ENCODE measurements at places on chromosomes 7 and 10. TPM values are rescaled to one million over a fixed set of nuclear protein-coding genes. Genes with fewer than 3 reads are reported as not detected.

GRCh38 chr10:30980951-30981616, 50.6 kb downstream of the ZNF438 start:
- DNase-seq = no peak

- no peak for DNase-seq
Observed at GRCh38 chr10:49488056-49488717, 50.7 kb downstream of the ERCC6 start.

DNA sequence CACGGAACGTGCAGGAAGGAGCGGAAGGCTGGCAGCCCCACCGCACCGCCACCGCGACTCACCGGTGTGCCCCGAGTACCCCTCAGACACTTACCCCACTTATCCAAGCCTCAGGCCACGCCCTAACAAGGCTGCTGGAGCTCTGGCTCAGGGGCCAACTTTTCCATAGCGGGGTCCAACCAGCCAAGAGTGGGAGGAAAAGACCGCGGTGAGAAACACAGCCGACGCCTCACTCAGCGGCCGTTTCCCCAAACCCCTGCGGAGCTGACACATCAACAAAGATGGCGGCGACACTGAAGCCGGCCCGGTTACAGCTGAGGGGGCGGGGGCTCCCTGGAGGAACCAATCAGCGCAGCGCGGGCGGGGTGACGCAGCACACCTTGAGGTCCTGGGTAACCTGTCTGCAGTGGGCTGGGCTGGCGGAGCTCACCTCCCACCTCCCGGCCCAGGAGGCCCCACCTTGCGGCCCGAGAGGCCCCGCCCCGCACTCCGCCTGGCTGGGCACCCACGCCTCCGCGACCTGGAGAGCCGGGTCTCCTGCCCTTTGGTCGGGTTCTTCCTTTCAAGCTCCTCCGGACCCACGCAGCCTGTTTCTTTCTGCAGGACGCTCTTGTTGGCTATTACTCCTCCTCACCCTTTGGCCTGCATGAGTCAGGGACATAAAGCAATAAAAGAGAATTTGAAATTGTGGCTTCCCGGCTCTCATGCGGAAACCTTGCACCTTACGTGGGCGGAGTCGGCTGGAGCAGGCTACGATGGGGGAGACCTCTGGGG, at the start of gene CCDC186:
CCDC186 (minus strand) TSS at position 283 of the 774 bp plus-strand sequence. CDS start 10,935 bp downstream, outside the sequence.
- DNase-seq = peak; percentile 93

DNA sequence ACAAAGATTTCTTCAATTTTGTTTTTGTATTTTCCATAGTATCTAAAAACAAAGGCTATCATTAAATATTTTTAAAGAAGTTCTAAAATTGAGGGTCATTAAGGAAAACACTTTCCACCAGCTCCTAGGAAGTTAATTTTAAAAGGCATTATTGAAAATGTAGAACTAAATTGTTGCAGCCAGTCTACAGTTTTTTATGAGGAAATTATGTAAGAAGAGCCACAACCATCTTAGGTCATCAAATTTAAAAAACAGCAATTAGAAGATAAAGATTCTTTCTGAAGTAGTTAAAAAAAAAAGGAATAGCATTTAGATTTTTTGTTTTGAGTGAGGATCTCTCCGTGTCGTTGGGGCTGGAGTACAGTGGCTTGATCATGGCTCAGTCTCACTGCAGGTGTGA, 161.7 kb downstream of the NRBF2 start:
- no peak for DNase-seq

- DNase-seq = no peak
Observed at GRCh38 chr10:47365431-47366180, 17.4 kb downstream of the RBP3 start.

DNA sequence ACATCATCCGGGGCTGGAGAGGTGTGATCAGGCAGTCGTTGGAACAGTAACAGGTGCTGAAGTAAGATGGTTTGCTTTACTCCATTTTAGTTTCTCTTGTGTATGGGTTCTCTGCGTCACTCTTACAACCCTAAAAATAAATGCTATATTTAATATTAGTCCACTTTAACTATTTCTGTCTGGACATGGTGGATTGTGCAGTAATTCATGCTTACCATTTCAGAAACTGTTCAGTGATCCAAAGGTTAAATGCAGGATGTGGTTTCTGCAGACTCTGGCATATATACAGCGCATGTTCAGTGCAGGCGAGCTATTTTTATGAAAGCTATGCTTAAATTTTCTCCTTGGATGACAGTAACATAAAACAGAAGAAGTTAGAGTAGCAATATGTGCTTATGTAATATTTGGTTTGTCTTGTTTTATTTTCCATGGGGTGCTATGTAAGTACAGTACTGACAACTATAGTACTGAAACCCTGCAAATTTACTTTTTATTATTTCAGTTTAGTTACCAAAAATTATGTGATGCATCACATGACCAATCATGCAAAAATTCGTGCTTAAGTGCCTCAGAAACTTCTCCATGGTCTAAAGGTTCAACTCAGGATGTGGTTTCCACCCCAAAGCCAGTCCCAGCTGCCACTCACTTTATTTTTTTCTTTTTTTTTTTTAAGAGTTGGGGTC, 46.6 kb upstream of the GRID1 start:
- DNase-seq = no peak

DNA sequence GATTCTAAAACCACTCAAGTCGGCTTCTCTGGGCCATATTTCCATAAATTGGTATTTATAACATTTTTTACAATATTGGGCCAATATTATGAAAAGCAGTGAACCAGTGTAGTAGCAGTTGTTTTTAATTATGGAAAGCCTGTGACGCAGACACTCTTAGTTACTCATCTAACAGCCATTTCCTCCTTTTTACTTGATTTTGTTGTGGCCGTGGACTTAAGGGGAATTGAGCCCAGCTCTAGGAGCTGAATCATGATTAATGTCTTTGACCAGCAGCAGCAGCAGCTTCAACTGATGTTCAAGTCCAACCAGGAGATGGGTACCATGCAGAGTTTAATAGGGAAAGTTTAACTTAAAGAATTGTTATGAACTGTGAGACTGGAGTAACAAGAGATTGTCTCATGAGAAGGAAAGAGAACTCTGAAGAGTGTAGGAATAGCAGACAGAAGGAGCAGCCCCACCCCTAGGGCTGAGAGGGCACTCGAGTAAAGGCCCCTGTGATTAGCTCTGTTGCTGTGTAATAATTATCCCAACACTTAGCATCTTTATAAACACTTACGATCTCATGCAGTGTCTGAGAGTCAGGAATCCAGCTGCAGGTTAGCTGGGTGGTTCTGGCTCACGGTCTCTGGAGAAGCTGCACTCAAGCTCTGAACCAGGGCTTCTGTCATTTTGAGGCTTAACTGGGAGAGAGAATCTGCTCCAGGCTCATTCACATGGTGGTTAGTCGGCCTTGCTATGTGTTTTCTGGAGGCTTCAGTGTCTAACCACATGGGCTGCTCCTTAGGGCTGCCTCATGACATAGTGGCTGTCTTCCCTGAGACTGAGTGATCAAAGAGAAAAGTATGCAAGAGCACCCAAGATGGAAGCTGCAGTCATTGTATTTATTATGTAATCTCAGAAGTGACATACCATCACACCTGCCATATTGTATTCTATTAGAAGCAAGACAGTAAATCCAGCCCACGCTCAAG, 4.6 kb downstream of the LANCL2 start:
- no peak for DNase-seq

DNA sequence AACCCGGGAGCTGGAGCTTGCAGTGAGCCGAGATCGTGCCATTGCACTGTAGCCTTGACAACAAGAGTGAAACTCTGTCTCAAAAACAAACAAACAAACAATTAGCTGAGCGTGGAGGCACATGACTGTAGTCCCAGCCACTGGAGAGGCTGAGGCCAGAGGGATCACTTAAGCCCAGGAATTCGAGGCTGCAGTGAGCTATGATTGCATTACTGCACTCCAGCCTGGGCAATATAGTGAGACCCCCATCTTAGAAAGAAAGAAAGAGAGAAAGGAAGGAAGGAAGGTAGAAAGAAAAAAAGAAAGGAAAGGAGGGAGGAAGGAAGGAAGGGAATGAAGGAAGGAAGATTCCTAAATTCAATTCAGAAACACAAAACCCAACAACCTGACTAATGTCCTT, 141.3 kb upstream of the TNRC18 start:
- no peak for DNase-seq

- no peak for DNase-seq
Observed at GRCh38 chr7:148773334-148773733, 74.6 kb downstream of the CUL1 start.

GRCh38 chr10:128070721-128071416, 55.4 kb downstream of the MKI67 start:
- DNase-seq = peak; percentile 49

- no peak for DNase-seq
Observed at GRCh38 chr10:31972519-31973041, 43.9 kb upstream of the ARHGAP12 start.

DNA sequence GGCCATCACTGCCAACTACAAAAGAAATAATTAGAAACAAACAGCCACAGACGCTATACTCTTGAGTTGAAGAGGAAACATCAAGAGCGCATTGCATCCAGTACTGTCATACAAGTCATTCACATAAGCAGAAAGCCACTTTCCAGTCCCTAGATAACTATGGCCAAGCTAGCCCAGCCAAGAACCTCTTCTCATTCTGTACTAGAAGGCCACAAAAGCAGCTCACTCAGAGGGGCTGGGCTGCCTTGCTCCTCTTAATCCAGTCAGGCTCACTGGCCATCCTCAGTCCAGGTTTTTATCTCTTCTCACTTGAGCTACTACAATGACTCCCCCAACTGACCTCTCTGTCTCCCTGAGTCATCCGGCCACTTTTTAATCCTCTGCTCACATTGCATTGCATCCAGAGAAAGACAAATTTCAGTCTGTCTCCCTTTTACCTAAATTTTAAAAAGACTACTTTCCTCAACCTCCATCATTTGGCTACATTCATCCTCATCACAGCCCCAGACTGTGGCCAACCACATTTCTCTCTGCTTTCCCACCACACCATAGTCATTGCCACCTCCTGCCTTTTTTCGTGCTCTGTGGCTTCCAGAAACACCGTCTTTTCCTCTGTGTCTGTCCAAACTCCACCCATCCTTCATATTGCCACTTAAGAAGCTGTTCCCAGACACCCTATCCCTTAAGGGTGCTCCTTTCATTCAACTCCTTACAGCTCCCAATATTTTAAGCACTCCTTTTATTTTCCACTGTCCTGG, 25.0 kb downstream of the PPP1R3C start:
- DNase-seq = no peak

DNA sequence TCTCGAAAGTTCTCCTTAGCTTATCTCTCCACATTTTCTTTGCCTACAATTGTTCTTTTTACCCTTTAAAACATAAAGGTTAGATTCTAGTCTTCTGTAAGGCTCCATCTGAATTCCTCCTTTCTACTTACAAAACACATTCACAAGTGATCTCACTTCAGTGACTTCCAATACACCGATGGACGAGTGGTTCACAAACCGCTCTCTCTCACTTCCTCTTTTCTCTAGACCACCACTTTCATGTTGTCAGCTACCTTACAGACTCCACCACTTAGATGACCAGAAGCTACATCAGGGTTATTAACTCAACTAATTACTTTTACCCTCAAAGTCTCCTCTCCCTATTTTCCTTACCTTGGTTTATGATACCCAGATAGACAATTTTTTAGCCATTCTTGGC, 11.8 kb downstream of the MET start:
- no peak for DNase-seq

DNA sequence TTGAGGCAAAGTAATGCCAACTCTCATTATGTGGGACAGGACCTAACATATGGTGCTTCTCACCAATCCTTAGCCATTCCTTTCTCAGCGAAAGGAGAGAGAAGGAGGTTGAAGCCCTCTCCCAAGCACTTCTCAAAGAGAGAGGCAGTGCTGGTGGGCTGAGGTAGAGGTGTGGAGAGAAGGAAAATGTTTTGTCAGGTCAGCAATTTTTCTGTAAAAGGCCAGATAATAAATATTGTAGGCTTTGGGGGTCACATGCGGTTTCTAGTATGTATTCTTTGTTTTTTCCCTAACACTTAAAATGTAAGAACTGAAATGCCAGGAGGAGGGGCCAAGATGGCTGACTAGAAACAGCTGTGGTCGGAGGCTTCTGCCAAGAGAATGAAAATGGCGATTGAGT, 225.0 kb upstream of the NPY start:
- DNase-seq = no peak

- peak; percentile 94 for DNase-seq
Observed at GRCh38 chr7:127392566-127393367, at the start of gene ZNF800. Gene ZNF800 (minus strand): TSS chr7:127392708. CDS start chr7:127391557, 1,151 bp downstream.

GRCh38 chr10:60629332-60629731, 148.9 kb upstream of the CDK1 start:
- no peak for DNase-seq

GRCh38 chr7:131540491-131541162, 15.8 kb downstream of the PODXL start:
- no peak for DNase-seq

- DNase-seq = no peak
Observed at GRCh38 chr10:15460661-15461060, 89.6 kb upstream of the FAM171A1 start.

DNA sequence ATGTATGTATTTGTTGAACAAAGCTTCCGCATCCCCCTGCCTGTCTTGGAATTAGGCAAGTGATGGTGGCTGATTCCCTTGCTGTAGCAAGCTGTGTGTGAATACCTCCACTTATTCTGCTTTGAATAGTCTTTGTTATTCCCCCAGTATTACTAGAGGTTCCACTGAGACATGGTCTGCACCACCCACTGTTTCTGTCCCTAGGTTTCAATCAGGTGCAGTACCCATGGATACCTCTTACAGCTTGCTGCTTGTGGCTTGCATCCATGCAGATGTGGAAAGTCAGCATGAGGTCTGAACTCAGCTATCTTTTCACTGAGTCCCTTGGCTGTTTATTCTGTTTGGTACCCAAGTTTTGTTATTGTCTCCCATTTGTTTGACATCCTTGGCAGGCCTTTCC, 447.4 kb downstream of the GRM8 start:
- DNase-seq = no peak

DNA sequence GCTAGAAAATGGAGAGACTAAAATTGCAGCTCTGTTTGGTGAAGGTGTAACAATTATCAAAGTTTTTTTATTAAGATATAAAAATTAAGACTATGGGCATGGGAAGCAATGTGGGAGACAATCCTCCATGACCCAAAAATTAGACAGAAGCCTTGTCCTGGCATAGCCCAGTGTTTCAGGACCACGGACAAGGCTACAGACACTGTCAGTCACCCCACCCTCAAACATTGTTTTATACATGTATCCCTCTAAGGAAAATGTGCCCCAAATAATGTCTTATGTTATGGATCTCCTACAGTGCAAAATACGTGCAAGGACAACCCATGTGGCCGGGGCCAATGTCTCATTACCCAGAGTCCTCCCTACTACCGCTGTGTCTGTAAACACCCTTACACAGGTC, 24.0 kb downstream of the HABP2 start:
- DNase-seq = no peak

- DNase-seq = no peak
Observed at GRCh38 chr7:14590206-14590605, 312.3 kb downstream of the DGKB start.

The ABCA13 gene
- total RNA-seq = 7.6 TPM

The MMP21 gene
- 0.31 TPM for total RNA-seq

The CALCR gene
- total RNA-seq = 0.62 TPM

The PNLIPRP3 gene
- not detected for total RNA-seq

The MNX1 gene
- total RNA-seq = not detected

The HKDC1 gene
- total RNA-seq = 12.0 TPM

The SUGCT gene
- total RNA-seq = 7.2 TPM

The ACTL6B gene
- not detected for total RNA-seq

The MYO1G gene
- 8.8 TPM for total RNA-seq

The FAM131B gene
- 2.6 TPM for total RNA-seq

The ICA1 gene
- 27.0 TPM for total RNA-seq

The STAMBPL1 gene
- total RNA-seq = 13.6 TPM

The ATXN7L1 gene
- 22.3 TPM for total RNA-seq

Data from sciatic nerve (tissue), 2 donors.